ENCODE measurements at places on chromosomes 6 and 20. TPM values are rescaled to one million over a fixed set of nuclear protein-coding genes. Genes with fewer than 3 reads are reported as not detected.

The GSTA2 gene
- not detected for total RNA-seq

The AGPAT4 gene
- 4.2 TPM for total RNA-seq

The MAFB gene
- total RNA-seq, result not detected

The NMBR gene
- not detected for total RNA-seq

The JARID2 gene
- 26.6 TPM for total RNA-seq

The C20orf144 gene
- total RNA-seq, result 0.15 TPM

The NKX2-2 gene
- not detected for total RNA-seq

The OR2H1 gene
- not detected for total RNA-seq

The NCR2 gene
- total RNA-seq, result not detected

The CST4 gene
- total RNA-seq, result not detected
